Pulmonary artery endothelial cell (primary cell): ENCODE measurements at places on chromosomes 7 and 10.
A peak's percentile ranks its signal among the peaks of the same experiment; 100 is the strongest.

DNA sequence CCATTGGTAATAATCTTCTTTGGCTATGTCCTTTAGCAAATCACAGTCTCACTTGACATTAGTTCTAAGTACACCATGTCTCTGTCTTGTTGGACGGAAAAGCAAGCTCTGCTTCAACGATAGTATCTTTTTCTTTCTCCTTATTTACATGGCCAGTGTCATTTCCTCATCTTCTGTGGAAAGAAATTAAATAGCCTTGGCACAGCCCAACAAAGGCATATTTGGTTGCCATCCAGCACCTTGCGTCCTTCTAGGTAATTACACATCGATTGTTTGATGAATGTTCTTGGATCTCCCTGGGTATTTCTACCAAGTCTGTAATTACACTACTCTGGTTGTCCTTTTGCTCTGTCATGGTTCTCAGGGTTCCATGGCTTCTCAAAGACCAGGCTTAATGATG is 183.1 kb downstream of the CHN2 start:
- no peak for DNase-seq

GRCh38 chr7:27351786-27352185 is 109.2 kb downstream of the EVX1 start:
- no peak for DNase-seq

DNA sequence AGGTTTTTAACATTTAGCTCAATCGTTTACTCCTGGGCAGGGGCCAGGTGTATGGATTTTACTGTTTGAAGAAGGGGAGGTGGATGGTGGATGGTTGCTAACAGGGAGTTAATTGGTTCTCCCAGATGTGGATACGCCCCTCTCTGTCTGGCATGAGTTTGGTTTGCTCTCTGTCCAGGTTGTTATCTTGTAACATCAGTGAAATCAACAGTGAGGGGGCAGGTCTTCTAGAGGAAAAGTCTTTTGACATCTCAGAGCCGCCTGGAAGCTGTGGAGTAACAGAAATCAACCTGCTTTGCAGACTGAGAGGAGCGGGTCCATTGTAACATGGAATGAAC is 243.4 kb downstream of the MGMT start:
- DNase-seq: no peak

DNA sequence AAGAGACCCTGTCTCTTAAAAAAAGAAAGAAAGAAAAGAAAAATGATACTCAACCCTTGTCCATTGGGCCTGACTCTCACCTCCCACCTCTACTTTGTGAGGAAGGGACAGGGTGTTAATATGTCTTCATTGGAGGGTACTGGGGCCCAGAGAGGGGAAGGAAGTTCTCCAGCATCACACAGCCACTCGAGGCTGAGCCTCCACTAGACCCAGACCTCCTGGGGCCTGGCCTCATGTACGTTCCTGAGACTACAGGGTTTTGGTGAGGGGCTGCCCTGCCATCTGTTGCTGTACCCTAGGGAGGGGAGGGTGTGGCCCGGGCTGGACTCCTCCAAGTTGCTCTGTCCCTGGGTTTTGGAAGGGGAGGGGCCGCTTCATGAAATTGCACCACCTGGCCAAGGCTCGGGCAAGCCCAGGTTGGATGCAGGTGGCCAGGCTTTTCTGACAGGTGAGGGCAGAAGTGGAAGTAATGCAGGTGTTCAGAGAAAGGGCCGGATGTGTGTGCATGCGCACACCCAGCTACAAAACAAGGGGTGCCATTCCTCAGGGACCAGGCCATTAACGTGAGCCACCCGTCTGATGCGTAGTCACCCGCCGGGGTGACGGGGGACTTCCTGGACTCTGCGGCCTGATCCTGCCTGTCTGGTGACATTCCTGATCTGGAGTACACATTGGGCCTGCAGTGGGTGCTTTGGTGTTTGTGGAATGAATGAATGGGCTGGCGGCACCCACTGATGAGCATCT is 21.7 kb downstream of the GTF2IRD1 start:
- DNase-seq: no peak

GRCh38 chr7:158070222-158070920 is 517.3 kb downstream of the PTPRN2 start:
- no peak for DNase-seq

GRCh38 chr7:23680414-23681405 is 711 bp downstream of the FAM221A start:
- DNase-seq: peak; percentile 24

- DNase-seq: no peak
These were observed 183.4 kb upstream of the ADCY1 start for GRCh38 chr7:45390731-45391130.

GRCh38 chr10:128081720-128082119 is 44.5 kb downstream of the MKI67 start:
- DNase-seq: no peak

GRCh38 chr10:132690401-132690800 is 95.5 kb downstream of the NKX6-2 start:
- DNase-seq: no peak

DNA sequence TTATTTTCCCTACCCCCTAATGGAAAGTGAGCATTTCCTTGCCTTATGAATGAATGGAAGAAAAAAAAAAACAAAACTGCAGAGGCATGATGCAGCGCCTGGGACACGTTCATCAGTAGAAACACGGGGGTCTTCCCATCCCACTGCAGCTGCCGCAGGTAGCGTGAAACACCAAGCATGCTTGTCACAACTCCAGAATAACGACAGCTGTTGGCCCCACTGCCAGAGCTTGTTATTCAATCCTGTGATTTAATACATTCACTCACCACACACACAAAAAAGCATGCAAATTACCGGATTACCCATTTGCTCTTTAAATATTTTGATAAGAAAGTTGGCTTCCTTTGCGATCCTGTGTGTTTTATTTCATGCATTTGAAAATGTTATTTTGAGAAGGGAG is 48.4 kb upstream of the GNA12 start:
- no peak for DNase-seq

- DNase-seq: no peak
These were observed 6.0 kb upstream of the GNB2 start for GRCh38 chr7:100667331-100668068.

DNA sequence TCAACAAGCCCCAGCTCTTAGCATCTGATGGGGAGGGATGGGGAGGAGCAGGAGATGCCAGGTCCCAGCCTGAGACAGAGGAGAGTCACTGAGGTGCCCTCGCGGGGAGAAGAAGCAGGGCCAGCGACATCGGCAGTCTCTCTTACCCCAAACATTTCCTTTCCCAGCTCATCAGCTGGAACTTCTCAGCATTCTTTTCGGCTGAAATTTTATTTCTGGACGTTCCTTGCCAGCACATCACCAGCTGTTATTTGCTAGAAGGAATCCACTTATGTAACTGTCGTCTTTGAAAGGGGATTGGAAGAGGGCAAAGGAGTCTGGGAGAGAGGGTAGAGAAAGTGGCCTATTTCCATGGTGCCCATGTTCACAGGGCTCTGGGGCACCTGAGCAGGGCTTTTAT is 101.0 kb upstream of the SHH start:
- no peak for DNase-seq

GRCh38 chr7:150629347-150629746 is 2.8 kb downstream of the GIMAP6 start:
- no peak for DNase-seq

DNA sequence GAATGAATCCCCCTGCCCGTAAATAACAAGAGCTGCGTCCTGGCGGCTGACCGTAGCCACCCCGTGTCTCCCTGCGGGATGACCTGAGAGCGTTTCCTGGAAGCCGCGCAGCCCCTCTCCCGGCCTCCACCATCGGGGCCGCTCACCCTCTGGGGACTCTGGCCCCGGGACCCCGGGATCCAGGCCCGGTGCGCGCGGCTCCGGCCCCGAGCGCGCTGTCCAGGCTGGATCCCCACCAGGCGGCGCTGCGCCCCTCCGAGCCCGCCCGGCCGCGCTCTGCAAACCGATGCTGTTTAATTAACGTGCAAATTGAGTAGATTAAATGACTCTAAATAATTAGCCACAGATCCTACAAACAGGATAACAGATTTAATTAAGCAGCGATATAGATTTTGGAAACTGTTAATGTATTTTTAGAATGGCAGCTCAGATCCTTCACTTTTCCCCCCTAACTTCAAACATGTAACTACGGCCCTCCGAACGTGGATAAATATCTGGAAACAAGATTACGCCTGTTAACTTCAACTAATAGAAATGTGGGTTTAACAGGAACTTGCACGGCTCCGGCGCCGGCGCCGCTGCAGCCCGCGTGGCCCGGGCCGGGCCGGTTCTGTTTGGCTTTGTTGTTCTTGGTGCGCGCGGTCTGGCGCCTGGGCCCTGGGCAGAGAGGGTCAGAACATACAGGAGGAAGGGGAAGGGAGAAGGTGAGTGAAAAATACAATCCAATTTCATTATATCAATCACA is 7.1 kb upstream of the UNCX start:
- no peak for DNase-seq

DNA sequence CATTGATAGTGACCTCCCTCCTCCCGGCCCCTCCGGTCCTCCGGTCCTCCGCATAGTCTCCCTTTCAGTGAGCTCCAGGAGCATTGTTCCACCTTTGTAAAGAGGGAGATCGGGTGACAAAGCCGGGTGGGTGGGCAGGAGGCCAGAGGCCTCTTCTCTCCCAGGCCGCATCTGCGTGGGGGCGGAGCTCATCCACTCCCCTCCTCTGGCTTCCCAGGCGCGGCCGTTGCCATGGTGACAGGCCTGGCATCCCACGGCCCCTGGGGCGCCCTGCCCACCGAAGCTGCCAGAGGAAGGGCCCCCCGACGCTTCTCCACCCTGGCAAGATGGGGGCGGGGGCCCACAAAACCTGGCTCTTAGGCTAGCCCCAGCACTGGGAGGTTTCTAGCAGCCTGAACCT is 4.4 kb upstream of the FZD9 start:
- no peak for DNase-seq

- no peak for DNase-seq
These were observed 263.6 kb upstream of the ZMIZ1 start for GRCh38 chr10:78805176-78805575.

- no peak for DNase-seq
These were observed 314.9 kb upstream of the STEAP1 start for GRCh38 chr7:89839329-89839728.

GRCh38 chr7:141280100-141280499 is 206.2 kb downstream of the TMEM178B start:
- no peak for DNase-seq

DNA sequence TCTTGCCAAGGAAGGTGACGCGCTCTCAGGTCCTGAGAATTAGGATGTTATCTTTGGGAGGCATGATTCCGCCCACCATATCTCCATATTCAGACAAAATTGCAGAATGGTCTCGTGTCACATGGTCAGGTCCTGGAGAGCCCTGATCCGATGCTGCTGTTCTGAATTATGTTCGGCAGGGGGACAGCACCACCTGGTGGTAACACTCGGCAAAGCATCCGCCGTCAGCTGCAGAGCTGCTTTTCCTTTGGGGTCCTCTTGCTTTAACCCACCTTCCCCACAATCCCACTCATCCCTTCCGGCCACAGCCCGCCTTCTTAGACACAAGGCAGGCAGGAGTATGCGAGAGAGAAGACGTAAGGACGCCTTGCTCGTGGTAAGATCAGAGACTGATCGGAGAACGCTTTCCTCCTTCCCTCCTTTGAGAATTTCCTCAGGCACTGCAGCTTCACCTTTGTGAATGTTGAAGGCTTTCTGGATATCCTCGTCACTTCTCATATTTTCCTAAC is 327.8 kb upstream of the C7orf33 start:
- no peak for DNase-seq

DNA sequence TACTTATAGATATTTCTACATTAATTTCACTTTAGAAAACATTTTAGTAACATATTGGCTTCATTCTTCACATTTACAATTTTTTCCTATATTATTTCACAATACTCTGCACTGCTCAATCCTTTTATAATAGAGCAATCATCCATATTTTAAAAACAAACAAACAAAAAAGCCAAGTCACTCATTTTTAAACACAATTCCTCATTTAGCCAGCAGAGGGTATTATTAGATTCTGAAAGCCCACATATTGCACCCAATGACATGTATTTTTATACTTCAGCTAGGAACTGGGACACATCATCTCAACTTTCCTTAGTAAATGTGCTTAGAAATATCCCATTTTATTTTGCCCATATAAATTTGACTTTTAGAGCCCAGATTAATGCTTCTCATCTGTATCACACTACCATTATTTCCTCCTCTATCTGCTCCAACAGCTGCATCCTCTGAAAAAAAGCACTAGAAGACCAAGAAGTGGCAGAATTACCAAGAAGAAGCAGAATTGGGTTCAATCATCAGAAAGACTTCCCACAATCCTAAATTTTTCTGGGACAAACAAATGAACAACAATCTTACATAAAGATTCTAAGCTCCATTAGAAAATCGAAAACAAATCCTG is 29.5 kb downstream of the CTNNA3 start:
- no peak for DNase-seq

DNA sequence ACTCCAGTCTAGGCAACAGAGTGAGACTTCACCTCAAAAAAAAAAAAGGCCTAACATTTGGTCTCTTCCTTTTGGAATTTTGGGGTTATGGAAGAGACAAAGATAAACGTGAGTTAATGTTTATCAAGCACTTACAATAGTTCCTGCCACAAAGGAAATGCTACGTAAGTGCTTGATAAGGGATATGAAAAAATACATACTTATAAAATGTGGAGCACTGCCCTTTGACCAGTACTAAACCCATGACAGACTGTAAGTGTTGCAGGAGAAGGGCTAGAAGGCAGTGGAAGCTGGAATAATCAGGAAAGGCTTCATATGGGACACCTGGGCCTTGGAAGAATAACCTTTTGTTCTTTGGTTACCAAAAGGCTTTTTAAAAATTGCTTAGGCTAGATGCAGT is 25.5 kb downstream of the TMEM248 start:
- peak; percentile 79 for DNase-seq

DNA sequence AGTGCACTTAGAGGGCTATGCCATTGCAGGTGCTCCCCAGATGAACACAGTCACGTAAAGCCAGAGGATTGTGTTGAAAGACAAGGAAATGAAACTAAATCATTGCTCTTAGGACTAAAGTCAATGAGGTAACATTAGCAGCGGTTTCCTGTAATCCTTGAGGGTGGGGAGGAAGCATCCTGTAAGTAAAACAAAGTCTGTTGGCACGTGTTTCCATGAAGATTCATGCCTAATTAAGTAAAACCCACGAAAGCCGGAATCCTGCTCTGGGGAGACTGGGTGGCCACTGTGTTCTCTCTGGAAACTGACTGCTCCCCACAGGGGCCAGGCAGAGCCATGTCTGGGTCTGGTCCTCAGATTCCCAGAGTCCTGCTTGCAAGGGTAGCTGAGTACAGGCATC is 18.3 kb downstream of the STEAP1B start:
- peak; percentile 44 for DNase-seq

DNA sequence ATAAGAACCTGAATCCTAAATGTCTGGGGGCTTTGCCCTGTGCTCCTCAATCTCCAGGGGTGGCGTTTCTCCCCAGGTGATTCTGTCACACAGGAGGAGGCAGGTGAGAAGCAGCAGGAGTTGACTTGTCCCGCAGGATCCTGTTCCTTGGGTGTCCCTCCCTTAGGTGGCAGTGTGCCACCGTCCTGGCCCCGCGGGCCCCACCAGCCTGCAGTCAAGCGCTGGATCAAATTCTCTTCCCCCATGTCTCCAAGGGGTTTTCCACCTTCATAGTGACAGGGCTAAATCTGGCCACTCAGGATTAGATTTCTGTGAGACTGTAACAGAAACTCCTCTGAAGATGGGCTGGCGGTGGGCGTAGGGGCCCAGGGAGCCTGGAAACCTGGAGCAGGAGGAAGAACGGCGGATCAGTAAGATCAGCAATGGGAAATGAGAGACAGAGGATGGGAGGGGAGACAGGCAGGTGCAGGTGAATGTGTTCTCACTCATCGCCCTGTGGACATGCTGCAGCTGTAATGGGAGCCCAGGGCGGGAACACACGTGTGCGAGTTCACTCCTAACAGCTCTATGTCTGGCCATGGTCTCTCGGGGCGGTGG is 329.2 kb upstream of the COBL start:
- DNase-seq: no peak

GRCh38 chr10:103095005-103095404 is 98.1 kb downstream of the NT5C2 start:
- DNase-seq: no peak
